ENCODE measurements at places on chromosomes 3 and 15.

DNA sequence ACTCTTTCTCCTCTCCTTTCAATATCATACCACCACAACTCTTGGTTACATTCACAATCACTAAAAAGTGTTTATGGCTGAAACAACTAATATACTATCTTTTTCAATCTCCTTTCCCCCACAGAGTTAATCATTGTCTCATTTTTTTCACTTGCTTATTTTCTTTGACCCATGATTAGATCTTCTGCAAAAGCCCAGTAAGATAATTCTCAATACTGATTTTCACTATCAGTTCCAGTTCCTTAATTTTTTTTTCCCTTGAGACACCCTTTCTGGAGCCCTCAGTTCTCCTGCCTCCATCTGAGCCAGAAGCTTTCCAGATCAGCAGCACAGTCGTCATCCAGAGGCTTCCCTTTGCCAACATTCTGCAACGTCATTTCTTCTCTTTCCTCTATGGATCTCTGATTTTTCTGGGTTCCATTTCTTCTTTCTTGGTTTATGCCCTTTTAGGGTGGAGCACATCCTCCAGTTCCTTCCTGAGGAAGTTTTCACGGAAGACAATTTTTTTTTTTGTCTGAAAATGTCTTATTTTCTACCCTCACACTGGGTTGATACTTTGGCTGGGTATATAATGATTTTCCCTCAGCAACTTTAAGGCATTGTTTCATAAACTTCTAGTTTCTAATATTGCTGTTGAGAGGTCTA is 88.7 kb upstream of the C15orf39 start:
- no peak for DNase-seq

DNA sequence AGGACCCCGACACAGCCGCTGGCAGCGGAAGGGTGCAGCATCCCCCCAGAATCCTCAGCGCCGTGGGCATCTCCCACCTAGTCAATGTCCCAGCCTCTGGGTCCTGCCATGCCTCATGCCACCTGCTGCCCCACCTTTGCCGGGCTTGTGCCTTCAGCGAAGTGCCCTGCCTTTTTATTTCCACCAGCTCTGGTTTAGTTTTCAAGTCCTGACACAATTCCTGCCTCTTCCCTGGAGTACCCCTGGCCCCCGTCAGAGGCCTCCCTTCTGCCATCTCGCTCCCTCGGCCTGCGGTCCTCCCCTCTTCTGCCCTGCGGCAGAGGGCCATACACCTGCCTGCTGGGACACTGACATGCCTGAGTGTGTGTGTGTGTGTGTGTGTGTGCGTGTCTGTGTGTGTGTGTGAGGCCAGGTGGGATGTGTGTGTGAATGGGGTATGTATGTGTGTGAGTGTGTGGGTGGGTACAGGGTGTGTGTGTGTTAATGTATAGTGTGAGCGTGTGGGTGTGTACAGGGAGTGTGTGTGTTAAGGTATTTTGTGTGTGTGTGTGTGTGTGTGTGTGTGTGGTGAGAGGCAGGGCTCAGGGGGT is 129.9 kb downstream of the SMAD6 start:
- no peak for DNase-seq

GRCh38 chr3:124486324-124486723 is 243.9 kb upstream of the UMPS start:
- DNase-seq: no peak

DNA sequence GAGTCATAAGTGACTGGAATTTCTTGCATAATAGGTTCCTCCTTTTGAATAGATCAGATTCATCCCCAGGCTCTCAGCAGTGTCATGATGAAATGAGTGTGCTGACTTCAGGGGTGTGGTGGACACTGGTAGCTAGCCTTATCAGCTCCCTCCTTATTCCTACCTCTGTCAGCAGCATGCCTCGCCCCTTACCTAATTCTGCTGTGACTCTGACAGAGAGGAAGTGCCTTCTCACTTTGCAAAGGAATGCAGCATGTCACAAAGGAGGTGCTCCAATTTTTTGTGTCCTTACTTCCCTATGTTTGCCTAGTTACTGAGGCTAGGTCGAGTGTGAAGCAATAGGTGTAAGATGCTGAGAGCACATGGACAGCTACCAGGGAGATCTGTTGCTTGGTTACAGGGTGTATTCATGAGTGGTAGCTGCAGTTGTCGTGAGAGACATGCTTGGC is 90.6 kb downstream of the TNFAIP8L3 start:
- no peak for DNase-seq

GRCh38 chr3:9945358-9945757 is 6.8 kb downstream of the PRRT3 start:
- no peak for DNase-seq

DNA sequence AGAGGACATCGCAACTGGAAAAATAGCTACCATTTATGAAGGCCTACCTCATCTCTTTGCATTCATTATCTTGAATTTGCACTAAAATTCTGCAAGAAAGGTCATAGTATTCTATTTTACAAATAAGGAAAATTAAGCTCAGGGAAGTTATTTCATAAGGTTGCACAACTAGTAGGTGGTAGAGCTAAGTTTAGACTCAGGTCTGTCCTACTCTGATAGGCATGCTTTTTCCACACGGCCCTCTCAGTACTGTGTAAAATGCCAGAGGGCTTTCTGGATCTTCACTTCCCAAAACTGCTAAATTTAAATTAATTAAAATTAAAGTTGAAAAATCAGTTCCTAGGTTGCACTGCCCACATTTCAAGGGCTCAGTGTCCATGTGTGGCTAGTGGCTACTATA is 18.3 kb downstream of the MAP2K1 start:
- DNase-seq: no peak

DNA sequence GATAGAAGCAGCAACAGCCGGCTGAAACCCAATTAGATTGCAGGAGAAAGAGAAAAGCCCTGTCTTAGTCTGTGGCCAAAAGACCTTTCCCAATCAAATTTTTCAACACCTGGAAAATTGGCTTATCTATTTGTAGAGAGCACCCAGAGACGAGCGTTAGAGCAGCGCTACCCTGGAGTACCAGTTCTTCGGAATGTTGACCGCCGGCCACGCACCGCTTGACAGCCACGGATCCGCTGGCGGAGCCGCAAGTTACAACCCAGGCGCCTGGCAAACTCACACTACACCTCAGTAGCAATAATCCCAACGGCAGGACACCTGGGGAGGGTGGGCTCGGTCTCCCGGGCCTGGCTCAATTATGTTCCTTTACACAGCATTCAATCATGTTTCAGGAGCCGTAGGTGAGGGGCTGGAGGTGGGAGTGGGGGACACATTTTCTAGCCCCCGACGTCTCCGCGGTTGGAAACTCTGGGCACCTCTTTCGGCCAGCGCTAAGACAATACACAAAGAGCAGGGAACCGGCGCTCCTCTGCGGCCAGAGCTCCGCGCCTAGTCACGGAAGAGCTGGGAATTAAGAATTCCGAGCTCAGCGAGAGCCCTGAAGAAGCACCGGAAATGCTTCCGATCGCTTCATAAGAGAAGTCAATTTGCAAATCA is 1.2 kb downstream of the MB21D2 start:
- no peak for DNase-seq

DNA sequence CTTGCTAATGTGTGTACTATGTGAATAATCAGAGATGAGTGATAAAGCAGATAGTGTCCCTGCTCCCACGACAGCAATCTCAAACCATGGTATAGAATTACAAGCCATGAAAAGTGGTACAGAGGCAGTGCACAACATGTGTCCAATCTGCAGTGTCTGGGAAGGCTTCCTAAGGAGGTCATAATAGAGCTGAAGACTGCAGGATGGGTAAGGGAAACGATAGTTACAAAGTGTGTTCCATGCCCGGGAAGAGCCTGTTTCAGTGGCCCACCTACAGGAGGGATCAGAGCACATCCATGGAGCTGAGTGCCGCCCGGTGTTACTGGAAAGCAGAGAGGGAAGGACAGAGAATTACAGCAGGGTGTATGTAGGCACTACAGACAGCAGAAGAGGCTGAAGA is 48.9 kb downstream of the PAK2 start:
- no peak for DNase-seq

- no peak for DNase-seq
Observed at GRCh38 chr3:187445356-187445755, 77.2 kb downstream of the RTP4 start.

Data from CD8-positive, alpha-beta T cell (primary cell).